ENCODE measurements at places on chromosomes 4 and X.

DNA sequence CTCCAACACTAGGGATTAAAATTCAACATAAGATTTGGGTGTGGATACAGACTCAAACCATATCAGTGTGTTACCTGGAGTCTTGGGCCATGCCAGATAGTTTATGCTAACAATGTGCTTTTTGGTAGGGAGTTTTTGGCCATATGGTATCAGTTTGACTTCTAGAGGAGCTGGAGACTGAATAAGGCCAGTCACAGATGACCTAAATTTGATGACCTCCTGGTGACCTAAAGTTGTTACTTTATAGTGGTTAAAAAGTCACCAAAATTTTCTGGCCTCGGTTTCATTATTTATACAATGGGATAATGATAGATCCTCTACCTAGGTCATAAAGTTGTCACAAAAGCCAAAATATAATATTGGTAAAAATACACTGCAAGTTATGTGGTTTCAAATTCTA lies 877.1 kb downstream of the RAPGEF2 start:
- DNase-seq, result no peak

- DNase-seq, result peak; percentile 22
Measured at GRCh38 chr4:55635282-55635681, 816 bp downstream of the NMU start.

DNA sequence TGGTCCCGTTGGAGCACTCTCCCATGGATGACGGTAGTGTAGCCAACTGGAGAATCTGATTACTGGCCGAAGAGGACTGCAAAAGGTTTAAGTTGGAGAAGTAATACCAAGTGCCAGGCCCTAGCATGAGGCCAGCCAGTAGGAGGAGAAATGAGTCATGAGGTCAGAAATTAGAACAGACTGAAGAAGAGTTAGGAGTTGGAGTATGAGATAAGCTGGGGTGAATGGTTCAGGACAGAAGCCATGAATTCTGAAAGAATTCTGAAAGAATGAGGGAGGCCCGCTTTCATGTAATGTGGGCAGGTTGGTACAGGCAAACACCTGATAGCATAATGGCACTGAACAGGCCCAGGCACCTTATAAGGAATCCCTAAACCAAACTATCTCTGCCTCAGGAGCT lies 18.4 kb upstream of the STK26 start:
- DNase-seq, result peak; percentile 5

- peak; percentile 21 for DNase-seq
Measured at GRCh38 chr4:54054501-54054900, 9.9 kb downstream of the CHIC2 start.

- no peak for DNase-seq
Measured at GRCh38 chr4:185677637-185678314, 134.2 kb downstream of the SORBS2 start.

- no peak for DNase-seq
Measured at GRCh38 chrX:135585153-135585552, 64.7 kb downstream of the INTS6L start.

GRCh38 chrX:154800478-154801210 lies 4.6 kb downstream of the MPP1 start:
- DNase-seq, result peak; percentile 52

GRCh38 chr4:176036585-176037205 lies 28.9 kb upstream of the WDR17 start:
- DNase-seq, result no peak

DNA sequence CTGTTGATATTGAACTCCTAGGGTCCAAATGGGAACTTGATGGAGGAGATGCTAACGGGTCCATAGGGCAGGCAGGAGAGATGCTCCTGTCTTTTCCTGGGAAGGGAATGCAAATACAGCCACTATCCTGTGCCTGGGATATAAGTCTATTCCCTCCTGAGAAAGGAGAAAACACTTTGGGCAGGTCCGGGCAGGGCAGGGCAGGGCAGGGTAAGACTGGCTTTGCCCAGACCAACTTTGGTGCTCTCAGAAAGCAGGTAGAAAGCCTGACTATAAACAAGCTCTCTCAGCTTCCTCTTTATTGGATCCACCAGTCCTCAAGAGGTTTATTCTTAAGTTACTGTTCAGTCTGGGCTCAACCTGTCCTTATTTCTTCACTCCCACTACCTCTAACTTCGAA lies 232.3 kb downstream of the PTTG2 start:
- no peak for DNase-seq

Measured in erythroblast (primary cell).